Neural progenitor cell (in vitro differentiated cells): ENCODE measurements at places on chromosomes 13 and 19. TPM values are rescaled to one million over a fixed set of nuclear protein-coding genes. Genes with fewer than 3 reads are reported as not detected.

- H3K4me1 ChIP-seq: no peaks in the 10 kb centered on the region
- no peaks in the 10 kb centered on the region for H3K36me3 ChIP-seq
- DNase-seq: no peak
- no peak overlapping the region for H3K4me3 ChIP-seq
- no peaks in the 10 kb centered on the region for H3K27me3 ChIP-seq
Observed at GRCh38 chr19:55324662-55325061, 479 bp downstream of the TMEM150B start.

GRCh38 chr13:72891423-72891822 lies 109.5 kb downstream of the PIBF1 start:
- no peak overlapping the region for H3K4me3 ChIP-seq
- peaks cover 3% of the 10 kb centered on the region for H3K36me3 ChIP-seq
- no peak overlapping the region for H3K27ac ChIP-seq
- no peak for DNase-seq
- no peaks in the 10 kb centered on the region for H3K27me3 ChIP-seq

DNA sequence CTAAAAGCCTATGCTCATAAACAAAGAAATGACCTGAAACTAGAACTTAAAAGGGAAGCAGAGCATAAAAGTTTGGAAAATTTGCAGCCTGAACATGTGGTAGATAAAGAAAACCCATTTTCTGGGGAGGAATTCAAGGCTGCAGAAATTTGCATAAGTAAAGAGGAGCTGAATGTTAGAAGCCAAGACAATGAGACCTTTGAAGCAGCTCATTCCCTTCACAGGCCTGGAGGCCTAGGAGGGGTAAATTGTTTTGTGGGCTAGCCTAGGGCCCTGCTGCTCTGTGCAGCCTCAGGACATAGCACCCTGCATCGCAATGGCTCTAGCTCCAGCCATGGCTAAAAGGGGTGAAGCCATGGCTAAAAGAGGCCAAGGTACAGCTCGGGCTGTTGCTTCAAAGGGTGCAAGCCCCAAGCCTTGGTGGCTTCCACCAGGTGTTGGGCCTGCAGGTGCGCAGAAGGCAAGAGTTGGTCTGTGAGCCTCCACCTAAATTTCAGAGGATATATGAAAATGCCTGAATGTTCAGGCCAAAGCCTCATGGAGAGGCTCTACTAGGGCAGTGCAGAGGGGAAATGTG lies 38.3 kb downstream of the ZIC2 start:
- H3K4me1 ChIP-seq: no peaks in the 10 kb centered on the region
- H3K4me3 ChIP-seq: no peak overlapping the region
- DNase-seq: no peak
- no peak overlapping the region for H3K27ac ChIP-seq

KLK8 gene
- 0.46 TPM in 1 of 2 replicates, not detected in the other for total RNA-seq

DNA sequence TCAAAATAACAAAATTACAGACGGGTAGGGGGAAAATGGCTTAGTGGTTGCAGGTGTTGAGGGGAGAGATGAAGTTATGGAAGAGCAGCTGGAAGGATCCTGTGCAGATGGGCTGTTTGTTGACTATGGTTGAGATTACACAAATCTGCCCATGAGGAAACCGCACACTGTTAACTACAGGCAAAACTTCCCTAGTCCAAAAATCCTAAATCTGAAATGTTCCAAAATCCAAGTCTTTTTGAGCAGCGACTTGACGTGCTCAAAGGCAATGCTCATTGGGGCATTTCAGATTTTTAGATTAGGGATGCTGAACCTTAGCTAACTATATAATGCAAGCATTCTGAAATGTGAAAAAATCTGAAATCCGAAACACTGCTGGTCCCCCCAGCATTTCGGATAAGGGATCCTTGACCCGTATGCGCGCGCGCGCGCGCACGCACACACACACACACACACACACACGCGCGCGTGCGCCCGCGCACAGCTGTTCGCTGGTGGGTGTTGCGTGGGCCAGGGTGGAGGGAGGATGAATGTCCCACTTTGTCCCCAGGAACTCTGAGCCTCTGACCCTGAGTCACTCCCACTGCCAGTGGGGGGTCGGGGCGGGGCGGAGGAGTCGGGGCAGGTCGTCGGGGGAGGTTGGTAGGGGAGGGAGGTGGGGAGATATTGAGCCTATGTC lies 6.8 kb downstream of the F2RL3 start:
- no peaks in the 10 kb centered on the region for H3K36me3 ChIP-seq
- H3K27ac ChIP-seq: no peak overlapping the region
- no peaks in the 10 kb centered on the region for H3K4me1 ChIP-seq
- peaks cover 33% of the 10 kb centered on the region for H3K27me3 ChIP-seq
- H3K4me3 ChIP-seq: peak overlapping the region; percentile 61

- no peak overlapping the region for H3K4me3 ChIP-seq
- H3K4me1 ChIP-seq: no peaks in the 10 kb centered on the region
- H3K27ac ChIP-seq: no peak overlapping the region
- H3K36me3 ChIP-seq: no peaks in the 10 kb centered on the region
- H3K27me3 ChIP-seq: no peaks in the 10 kb centered on the region
Observed at GRCh38 chr19:18481505-18482222, 40.2 kb downstream of the ELL start.

B3GNT8 gene
- 1.3 TPM in 1 of 2 replicates, not detected in the other for total RNA-seq

- DNase-seq: no peak
- H3K4me1 ChIP-seq: peaks cover 5% of the 10 kb centered on the region
- no peak overlapping the region for H3K27ac ChIP-seq
- no peaks in the 10 kb centered on the region for H3K36me3 ChIP-seq
Observed at GRCh38 chr13:29810145-29810742, 40.2 kb downstream of the UBL3 start.

GRCh38 chr19:9916719-9917118 lies 19.6 kb downstream of the OLFM2 start:
- peaks cover 29% of the 10 kb centered on the region for H3K27me3 ChIP-seq
- H3K4me1 ChIP-seq: peaks cover 6% of the 10 kb centered on the region
- no peak overlapping the region for H3K4me3 ChIP-seq
- no peak for DNase-seq
- no peak overlapping the region for H3K27ac ChIP-seq
- H3K36me3 ChIP-seq: no peaks in the 10 kb centered on the region

GRCh38 chr13:98892821-98893220 lies 85.0 kb downstream of the DOCK9 start:
- no peak overlapping the region for H3K4me3 ChIP-seq
- peak; percentile 23 for DNase-seq
- H3K27ac ChIP-seq: no peak overlapping the region
- H3K27me3 ChIP-seq: no peaks in the 10 kb centered on the region

RASAL3 gene
- total RNA-seq: not detected in 2 replicates

GRCh38 chr13:37597477-37598025 lies 1.0 kb downstream of the POSTN start:
- H3K27ac ChIP-seq: no peak overlapping the region
- no peaks in the 10 kb centered on the region for H3K27me3 ChIP-seq
- no peak overlapping the region for H3K4me3 ChIP-seq
- H3K36me3 ChIP-seq: no peaks in the 10 kb centered on the region
- no peaks in the 10 kb centered on the region for H3K4me1 ChIP-seq

GRCh38 chr13:29931696-29932095 lies 81.3 kb upstream of the UBL3 start:
- H3K4me1 ChIP-seq: peaks cover 9% of the 10 kb centered on the region
- DNase-seq: no peak
- no peak overlapping the region for H3K4me3 ChIP-seq
- no peaks in the 10 kb centered on the region for H3K36me3 ChIP-seq

GRCh38 chr19:50419022-50419579 lies 363 bp downstream of the SPIB start:
- H3K27ac ChIP-seq: no peak overlapping the region
- H3K4me1 ChIP-seq: peaks cover 7% of the 10 kb centered on the region
- H3K36me3 ChIP-seq: no peaks in the 10 kb centered on the region
- no peak for DNase-seq

DNA sequence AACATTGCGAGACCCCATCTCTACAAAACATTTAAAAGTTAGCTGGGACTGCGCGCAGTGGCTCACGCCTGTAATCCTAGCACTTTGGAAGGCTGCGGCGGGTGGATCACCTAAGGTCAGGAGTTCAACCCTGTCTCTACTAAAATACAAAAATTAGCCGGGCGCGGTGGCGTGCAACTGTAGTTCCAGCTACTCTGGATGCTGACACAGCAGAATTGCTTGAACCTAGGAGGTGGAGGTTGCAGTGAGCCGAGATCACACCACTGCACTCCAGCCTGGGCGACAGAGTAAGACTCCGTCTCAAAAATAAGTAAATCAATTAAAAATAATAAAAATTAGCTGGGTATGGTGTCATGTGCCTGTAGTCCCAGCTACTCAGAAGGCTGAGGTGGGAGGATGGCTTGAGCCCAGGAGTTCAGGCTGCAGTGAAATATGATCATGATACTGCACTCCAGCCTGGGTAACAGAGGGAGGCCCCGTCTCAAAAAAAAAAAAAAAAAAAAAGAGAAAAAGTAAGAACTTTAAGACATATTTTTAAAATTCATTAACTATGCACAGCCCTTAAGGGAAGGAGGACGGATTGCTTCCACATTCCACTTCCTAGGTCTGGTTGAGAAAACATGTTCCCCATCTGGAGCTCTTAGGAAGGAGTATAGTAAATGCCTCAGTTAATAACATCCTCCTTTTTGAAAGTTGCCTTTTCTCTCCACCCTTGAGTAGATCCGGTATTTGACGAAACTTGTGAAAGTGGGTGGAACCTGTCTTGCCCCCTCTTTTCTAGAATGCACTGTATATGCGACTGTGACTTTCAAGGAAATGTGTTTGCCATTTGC lies 26.1 kb downstream of the EXOC3L2 start:
- H3K4me3 ChIP-seq: no peak overlapping the region
- no peaks in the 10 kb centered on the region for H3K4me1 ChIP-seq
- H3K36me3 ChIP-seq: no peaks in the 10 kb centered on the region
- H3K27ac ChIP-seq: no peak overlapping the region

DNA sequence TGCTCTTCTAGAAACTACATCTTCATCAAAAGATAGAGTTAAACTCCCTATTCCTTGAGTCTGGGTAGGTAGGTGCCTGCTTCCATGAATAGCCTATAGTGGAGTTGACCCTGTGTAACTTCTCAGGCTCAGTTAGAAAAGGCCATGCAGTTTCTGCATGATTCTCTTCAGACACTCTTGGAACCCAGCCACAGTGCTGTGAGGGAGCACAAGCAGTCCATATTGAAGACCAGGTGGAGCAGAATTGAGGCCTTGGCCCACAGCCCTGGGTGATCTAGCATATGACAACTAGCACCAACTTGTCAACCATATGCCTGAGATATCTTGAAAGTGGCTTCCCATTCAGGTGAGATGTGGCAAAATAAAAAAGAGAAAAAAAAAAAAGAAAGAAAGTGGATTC lies 10.3 kb upstream of the PAN3 start:
- H3K4me3 ChIP-seq: no peak overlapping the region
- no peaks in the 10 kb centered on the region for H3K27me3 ChIP-seq
- H3K36me3 ChIP-seq: no peaks in the 10 kb centered on the region

DNA sequence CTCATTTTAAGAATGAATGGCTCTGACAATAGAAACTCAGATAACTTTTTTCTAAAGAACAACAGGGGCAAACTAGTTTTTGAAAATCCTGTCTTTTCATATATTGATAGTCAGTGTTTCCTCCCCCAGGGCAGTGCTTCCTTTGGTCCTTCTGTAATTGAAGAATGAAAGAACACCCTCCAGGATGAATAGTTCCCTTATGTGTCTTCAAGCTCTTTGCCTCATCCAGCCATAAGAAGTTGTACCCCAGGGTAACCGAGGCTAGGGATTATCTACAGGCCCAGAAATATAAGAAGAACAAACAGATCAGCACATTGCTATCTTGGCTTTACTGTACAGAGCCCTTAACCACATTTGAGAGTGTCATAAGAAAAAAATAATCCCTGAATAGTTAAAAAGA lies 12.1 kb upstream of the ERICH6B start:
- no peak overlapping the region for H3K4me3 ChIP-seq
- no peak for DNase-seq
- H3K27ac ChIP-seq: no peak overlapping the region
- H3K27me3 ChIP-seq: no peaks in the 10 kb centered on the region
- H3K4me1 ChIP-seq: peaks cover 23% of the 10 kb centered on the region

DNA sequence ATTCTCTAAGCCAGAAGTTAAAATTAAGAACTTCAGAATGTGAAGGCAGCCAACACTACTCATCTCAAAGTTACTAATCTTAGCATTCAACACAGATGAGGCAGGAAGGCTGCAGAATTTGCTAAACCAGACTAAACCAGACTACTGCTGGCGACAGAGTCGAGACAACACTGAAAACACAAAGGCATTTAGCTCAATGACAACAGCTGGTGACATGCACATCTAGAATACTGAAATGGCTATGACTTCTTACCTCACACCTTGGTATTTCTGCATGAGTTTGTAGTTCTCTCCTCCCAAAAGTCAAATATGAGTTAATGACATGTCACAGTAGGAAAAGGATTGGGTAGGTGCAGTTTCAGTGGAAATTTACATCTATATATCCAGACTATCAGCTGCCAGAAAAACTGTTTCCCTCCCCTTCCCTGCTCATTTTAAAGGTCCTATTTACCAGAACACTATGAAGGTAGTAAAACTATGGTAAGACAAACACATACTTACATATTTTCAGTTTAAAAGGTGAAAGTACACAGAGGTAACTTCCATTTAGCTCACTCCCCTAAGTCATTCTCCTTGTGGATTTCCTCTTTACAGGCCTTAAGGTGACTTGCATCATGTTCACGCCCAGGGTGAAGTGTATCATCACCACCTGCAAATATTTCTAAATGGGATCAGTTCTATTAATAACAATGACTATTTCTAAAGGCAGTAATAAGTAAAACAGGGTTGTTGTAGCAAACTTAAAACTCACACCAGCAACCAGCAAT lies 21.4 kb downstream of the FOXO1 start:
- H3K4me1 ChIP-seq: peaks cover 34% of the 10 kb centered on the region
- no peaks in the 10 kb centered on the region for H3K36me3 ChIP-seq
- H3K27ac ChIP-seq: no peak overlapping the region
- H3K4me3 ChIP-seq: no peak overlapping the region
- DNase-seq: peak; percentile 29

RDH8 gene
- total RNA-seq: not detected in 2 replicates

BEST2 gene
- not detected in 2 replicates for total RNA-seq
